ENCODE measurements at places on chromosomes 7 and 10.

- peak; percentile 10 for DNase-seq
These were observed 706 bp downstream of the BUB3 start for GRCh38 chr10:123154711-123155505.

DNA sequence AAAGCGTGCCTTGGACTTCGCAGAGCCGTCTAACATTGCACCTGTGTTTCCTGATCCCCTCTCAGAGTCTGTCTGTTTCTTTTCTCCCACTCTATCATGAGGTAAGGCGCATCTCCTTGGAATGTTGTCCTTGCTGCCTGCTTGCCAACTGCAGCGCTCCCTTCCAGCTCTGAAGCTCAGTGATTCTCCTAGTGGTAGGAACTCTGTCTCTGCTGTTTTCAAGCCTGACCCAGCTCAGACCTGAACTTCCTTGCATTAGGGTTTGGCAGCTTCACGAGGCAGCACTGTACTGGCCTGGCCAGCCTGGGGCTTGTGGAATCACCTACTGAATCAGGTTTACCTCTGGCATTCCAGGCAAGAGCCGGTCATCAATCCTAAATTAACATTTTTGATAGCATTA lies 123.9 kb downstream of the CREB5 start:
- DNase-seq: no peak

DNA sequence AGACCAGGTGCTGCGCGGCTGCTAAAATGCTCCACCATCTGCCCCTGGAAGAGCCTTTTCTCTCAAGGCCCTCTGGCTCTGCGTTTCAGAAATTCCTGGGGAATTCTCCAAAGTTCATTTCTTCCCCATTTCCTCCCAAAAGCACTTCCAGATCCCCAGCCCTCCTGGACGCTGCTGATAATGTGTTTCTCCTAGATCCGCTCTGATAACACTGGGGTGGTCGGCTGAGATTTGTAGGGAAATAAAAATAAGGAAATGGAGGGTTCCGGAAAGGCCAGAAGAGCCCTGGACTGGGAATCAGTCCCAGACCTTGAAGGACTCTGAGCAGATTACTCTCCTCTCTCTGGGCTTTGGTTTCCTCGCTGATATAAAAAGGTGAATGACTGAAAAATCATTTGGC lies 28.1 kb downstream of the COL13A1 start:
- DNase-seq: no peak

DNA sequence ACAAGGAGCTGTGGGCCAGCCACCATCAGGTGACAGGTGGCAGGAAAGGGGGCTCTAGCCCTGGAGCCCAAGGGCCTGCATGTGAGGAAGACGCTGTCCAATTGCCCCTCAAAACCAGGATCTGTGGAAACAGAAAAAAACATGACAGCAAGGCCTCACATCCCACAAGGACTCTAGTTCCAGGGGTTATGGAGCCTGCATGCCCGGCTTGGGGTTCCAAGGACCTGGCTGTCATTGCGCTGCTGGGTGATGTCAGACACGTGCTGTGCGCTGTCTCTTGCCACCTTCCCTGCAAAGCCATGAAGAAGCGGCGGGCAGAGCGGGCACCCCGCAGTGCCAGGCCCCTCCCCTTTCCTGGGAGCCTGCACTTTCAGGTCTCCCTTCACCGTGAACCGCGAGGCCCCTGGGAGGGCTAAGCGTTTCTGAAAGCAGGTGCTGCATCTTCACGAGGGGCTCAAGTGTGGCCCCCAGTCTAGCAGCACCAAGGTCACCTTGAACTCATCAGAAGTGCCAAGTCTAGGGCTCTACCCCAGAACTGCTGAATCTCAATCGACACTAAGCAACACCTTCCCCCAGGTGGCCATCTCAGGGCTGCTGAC lies 15.1 kb upstream of the CRYGN start:
- DNase-seq: no peak

Data from stromal cell of bone marrow (primary cell).